ENCODE measurements at places on chromosomes 1 and 21.

DNA sequence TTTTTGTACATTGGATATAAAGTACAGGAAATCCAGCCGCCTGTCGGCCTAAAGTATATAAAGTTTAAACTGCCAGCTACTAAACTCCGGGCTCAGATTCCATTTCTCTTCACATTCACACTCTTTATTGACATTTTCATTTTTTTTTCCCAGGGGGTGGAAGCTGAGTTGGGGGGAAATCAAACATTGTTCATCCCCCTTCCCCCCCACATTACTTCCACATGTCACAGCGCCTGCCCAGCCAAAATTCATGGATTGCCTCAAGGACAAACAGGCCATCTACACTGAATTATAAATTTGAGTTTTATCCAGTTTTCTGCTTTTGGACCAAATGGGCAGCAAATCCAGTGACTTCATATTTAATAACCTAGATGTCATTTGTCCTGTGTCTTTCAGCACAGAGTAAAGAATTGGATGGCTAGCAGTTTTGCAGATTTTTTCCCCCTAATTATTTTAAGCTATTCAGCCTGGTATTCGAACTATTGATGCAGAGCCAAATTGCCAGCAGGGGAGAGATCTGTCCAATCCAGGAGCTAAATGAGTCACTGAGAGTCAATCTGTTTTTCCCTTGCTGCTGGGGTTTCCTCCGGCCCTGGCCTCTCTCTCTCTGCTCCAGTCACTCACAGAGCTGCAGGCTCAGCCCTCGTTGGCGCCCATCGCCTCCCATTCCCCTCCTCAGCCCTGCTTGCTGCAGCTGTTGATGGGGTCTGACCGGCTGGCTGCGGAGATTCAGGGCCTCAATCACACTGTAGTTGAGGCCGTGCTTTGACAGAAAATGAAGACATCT is 98.0 kb downstream of the LMO4 start:
- no peak for DNase-seq

DNA sequence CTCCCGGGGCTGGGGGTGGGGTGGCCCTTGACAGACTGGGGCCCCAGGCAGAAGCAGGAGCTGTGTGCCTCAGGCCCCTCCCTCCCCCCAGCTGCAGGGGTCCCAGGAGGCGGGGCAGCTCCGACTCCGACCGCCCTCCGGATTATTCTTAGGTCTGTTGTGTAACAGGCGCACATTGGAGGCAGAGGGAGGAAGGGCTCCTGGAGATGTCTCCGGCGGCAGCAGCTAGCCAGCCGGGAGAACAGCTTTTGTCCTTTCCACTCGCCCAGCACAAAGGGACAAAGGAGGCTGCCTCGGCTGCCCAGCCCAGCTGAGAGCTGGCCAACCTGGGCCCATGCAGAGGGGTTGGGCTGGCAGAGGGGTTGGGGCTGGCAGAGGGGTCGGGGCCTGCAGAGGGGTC is 29.7 kb upstream of the PLCH2 start:
- DNase-seq = no peak

- no peak for DNase-seq
Observed at GRCh38 chr1:180173952-180174351, 19.3 kb downstream of the QSOX1 start.

DNA sequence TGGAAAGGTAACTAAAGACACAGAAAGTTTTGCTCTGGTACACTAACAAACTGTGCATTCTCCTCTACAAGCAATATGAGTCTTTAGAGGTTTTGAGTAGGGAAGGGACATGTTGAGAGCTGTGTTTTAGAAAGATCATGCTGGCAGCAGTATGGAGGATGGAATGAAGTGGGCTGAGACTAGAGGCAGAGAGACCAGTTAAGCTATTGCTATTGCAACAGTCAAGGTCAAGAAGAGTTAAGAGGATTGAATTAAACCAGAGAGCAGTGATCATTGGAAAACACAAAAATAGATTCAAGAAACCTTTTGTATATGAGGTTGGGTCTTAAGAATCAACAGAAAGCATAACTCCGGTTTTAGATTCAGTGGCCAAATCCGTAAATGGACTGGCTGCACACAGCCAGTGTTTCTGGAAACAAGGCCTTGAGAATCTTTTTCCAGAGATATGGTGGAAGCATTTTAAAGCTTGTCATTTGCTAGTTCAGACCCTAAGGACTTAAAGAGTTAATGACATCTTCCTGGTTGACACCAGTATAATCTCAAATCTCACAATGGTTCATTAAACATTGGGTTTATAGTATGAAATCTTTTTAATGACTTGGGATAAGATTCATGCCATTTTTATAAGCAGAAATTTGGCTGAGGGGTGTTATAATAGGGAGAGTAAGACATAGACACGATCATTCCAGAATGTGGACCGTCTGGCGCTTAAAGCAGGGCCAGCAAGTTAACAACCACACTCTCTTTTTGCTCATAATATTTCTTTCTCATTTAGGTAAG is 177.9 kb downstream of the NR5A2 start:
- no peak for DNase-seq
